ENCODE measurements at places on chromosomes 1 and 21. TPM values are rescaled to one million over a fixed set of nuclear protein-coding genes. Genes with fewer than 3 reads are reported as not detected.

The FMN2 gene
- total RNA-seq, result 8.1 TPM

The VHLL gene
- total RNA-seq, result not detected

The CLEC20A gene
- total RNA-seq, result not detected

The CLCA1 gene
- not detected for total RNA-seq

The XKR8 gene
- total RNA-seq, result 5.9 TPM

The ORC1 gene
- total RNA-seq, result 12.6 TPM

The SRM gene
- total RNA-seq, result 9.1 TPM

The RHBDL2 gene
- not detected for total RNA-seq

The EDARADD gene
- not detected for total RNA-seq

The REN gene
- not detected for total RNA-seq

The C1orf35 gene
- total RNA-seq, result 21.8 TPM

GRCh38 chr1:228293393-228293792 is 85.5 kb downstream of the OBSCN start:
- no peak for DNase-seq

DNA sequence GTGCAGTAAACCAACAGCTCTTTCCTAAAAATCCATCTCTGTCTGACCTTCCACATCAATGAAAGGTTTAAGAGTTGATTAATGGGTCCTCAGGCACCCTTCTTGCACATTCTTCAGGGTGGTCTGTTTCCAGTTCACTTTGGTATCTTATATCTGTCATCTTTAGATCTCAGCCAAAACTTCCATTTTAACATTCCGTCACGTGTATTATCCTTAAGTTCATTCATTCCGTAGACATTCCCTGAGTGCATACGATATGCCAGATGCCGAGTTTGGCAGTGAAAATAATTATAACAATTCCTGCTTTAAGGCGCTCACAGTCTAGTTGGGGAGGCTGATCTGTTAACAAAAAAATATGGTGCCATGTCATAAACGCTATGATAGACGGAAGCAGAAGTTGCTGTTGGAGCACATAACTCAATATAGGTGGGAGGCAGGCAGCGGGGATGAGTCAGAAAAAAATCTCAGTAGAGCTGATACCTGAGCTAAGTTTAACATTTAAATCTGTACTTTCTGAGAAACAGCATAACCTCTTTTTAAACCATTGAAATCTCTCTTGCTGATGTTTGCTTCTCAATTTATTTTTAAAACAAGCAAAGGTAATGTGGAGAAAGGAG is 59.6 kb upstream of the HOOK1 start:
- DNase-seq, result no peak

- no peak for DNase-seq
Measured at GRCh38 chr1:153000294-153000693, 1.3 kb upstream of the SPRR3 start.

DNA sequence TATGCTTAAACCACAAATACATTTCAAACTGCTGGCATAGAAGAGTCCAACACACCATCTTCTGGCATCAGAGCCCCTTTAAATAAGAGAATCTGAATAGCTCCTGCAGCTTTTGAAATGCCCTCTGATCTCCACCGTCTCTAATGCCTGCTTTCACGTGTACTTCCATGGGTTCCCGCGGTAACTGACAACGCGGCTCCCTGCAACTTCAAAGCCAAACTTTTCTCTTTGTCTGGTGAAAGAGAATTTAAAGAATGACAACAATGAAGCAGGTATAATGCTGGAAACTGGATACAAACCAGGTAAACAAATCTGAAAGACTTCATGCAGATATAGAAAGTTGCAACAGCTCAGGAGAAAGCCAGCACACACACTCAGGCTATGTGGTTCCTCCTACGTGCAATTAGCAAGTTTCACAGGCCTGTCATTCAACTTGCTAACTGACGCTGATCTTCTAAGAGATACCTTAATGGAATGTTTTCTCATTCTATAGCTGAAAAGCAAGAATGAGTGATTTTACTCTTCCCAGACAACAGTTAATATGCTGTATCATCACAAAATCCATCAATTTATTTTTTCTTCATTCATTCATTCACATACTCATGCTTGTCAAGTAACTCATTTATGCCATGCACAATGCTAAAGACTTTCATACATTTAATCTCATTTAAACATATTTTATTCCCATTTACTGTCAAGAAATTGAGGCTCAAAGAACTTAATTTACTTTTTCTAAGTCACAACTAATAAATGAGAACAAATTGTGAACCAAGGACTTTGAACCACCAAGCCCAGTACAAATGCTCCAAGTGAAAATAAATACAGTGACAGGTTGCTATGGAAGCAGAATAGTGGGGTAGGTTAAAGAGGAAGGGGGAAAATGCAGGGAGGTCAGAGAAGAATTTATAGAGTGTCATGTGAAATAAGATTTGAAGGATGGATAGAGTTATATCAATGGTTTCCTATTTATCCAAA is 202.7 kb upstream of the SNX7 start:
- DNase-seq, result no peak

DNA sequence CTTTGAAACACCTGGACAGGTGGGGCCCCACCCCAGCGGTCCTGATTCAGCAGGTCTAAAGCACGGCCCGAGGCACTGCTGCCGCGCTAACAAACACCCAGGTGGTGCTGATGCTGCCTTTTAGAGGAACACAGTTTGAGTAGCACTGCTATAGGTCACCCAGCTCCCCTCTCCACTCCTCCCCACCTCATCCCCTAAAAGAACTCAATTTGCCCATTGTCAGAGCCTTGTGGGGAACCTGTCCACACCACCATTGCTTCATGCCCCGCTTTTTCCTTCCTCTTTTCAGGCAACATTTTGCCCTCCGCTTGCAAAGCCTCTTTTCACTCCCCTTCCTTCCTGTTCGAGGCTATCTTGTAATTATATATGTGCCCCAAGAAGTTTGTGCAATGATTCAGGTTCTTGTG is 26.2 kb upstream of the PADI4 start:
- no peak for DNase-seq

- peak; percentile 63 for DNase-seq
Measured at GRCh38 chr1:202189001-202189790, 4.4 kb upstream of the LGR6 start.

GRCh38 chr1:44631647-44632539 is 42.4 kb downstream of the TMEM53 start:
- peak; percentile 81 for DNase-seq

- no peak for DNase-seq
Measured at GRCh38 chr1:175278734-175279116, 86.1 kb upstream of the KIAA0040 start.

GRCh38 chr1:179554427-179554826 is 21.3 kb downstream of the NPHS2 start:
- DNase-seq, result no peak

GRCh38 chr1:67651031-67651430 is 34.0 kb upstream of the GADD45A start:
- no peak for DNase-seq

GRCh38 chr1:183097438-183098051 is 74.3 kb downstream of the LAMC1 start:
- DNase-seq, result peak; percentile 70

GRCh38 chr1:34362949-34363348 is 186.2 kb downstream of the C1orf94 start:
- DNase-seq, result no peak

DNA sequence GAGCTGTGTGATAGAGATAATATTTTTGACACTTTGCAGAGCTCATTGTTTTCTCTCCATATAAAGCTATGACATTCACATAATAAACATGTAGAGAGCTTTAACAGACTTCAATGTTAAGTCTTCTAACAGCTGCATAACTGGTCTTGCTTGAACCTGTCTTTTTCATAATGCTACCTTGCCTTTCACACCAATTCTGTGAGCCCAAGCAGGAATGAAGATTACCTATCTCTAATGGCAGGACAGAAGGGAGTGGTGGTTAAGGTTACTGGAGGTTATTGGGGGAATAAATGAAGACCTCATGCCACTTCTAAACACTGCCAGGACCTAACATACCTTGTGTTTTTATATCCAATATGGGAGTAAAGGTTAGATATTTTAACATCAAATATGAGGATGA is 2.3 kb upstream of the CD55 start:
- DNase-seq, result no peak

GRCh38 chr1:110408488-110408887 is 994 bp upstream of the LAMTOR5 start:
- DNase-seq, result no peak

DNA sequence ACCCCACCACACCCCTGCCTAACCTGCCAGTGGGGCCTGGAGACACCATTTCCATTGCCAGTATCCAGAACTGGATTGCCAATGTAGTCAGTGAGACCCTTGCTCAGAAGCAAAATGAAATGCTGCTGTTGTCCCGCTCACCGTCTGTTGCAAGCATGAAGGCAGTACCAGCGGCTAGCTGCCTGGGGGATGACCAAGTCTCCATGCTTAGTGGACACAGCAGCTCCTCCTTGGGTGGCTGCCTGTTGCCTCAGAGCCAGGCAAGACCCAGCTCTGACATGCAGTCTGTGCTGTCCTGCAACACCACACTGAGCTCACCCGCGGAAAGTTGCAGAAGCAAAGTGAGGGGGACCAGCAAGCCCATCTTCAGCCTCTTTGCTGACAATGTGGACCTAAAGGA is 33.4 kb downstream of the STYXL2 start:
- DNase-seq, result no peak

GRCh38 chr1:80639777-80640533 is 1160.8 kb upstream of the ADGRL2 start:
- DNase-seq, result no peak

- peak; percentile 49 for DNase-seq
Measured at GRCh38 chr1:219587401-219587800, 25.5 kb downstream of the ZC3H11B start.

DNA sequence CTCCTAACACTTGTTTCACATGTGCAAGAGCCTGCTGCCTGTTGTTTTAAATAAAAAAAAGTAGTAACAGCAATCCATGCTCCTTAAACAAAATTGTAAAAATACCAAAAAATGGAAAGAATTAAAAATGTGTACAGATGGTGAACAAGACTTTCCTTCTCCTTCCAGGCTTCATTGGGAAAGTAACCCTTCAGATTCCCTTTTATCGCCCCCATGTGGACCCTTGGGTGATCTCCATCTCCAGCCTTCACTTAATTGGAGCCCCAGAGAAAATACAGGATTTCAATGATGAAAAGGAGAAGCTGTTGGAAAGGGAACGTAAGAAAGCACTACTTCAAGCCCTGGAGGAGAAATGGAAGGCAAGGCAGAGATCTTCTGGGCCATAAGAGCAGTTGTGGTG is 14.2 kb downstream of the VPS13D start:
- no peak for DNase-seq

DNA sequence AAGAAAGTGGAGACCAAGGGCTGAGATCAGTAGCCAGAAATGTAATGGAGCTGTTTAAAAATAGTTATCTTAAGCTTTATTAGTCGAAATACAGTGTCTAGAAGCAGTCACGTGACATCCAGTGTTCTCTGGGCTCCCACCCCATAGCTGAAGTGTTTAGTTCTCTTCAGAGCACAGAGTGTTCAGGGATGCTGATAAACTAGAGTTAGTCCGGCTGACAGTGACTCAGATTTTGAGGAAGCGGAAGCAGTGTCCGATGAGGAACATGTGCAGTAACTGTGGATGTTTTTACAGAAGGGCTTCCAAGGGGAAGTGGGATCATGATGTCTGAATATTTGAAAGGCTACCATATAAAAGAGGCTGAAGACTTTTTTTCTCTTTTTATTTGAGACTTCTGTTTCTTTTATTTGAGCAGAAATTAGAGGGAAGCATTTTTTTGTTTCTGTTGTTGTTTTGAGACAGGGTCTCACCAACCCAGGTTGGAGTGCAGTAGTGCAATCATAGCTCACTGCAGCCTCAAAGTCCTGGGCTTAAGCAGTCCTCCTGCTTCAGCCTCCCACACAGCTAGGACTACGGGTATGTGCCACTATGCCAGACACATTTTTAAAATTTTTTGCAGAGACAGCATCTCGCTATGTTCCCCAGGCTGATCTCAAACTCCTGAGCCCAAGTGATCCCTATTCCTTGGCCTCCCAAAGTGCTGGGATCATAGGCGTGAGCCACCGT is 124.2 kb downstream of the GALNT2 start:
- peak; percentile 84 for DNase-seq

GRCh38 chr1:232921381-232921780 is 29.0 kb upstream of the NTPCR start:
- peak; percentile 12 for DNase-seq

DNA sequence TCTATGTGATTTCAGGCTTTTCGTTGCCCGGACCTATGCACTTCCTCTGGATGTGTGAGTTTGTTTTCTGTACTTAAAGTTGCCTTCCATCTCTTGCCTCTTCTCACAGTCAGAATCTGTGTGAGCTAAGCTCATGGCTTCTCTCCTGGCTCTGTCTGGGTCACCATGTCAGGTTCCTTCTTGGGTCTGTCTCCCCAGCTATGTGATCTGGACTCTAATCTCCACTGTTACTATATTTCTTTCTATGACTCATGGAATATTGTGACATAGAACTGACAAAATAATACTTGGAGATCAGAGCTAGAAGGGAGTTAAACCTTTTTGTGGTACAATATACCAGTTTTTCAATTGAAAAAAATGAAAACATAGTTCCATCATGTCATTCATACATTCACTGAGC is 172.7 kb upstream of the FGGY start:
- peak; percentile 70 for DNase-seq

GRCh38 chr1:10536133-10536770 is 61.5 kb downstream of the PEX14 start:
- no peak for DNase-seq

DNA sequence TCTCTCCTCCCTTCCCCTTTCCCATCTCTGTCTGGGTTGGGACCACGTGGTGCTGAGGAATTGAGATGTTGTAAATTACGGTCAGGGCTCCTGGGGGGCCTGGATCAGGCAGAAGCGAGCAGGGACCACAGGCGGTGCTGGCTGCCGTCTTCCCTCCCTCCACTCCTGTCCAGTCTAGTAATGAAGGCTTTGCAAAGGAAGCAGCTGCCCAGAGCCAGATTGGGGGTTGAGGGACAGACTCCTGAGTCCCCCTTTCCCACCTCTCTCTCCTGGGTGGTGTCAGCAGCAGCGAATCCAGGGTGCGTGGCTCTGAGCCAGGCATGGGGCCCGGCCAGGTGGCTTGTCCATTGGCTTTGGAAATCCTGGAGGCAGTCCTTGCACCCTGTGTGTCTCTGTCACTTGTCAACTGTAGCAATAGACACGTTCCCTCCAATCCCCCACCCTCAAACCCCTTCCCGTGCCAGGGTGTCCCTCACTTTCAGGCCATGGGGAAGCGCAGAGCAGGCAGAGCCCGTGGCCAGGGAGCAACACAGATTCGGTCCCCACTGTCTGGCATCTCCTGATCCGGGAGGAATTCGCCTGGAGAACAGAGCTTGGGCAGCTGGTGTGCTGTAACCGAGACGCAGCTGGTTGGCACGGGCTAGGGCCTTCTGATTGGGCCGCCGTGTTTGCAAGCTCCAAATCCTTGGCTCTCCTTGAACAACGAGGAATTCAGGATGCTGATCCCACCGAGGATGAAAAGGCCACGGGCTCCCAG is 64.8 kb upstream of the WNT4 start:
- no peak for DNase-seq

DNA sequence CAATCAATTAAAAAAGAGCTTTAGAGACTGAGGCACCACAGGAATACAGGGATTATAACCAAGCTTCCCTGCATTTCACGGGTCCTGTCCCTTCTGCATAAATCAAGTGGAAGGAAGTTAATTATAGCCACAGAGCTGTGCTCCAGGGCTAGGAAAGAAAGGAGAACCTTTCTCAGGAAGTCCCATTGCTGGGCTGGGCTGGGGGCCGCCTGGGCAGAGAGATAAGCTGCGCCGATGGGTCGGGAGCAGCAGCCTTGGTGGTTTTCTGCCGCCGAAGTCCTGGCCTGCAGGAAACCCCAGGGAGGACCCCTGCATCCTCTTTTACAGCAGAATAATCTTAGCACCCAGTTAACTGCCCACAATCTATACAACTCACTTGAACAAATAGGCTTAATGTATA is 12.6 kb upstream of the CD34 start:
- no peak for DNase-seq

All from fibroblast of the aortic adventitia (primary cell).